ENCODE measurements at places on chromosomes 16 and 17. TPM values are rescaled to one million over a fixed set of nuclear protein-coding genes. Genes with fewer than 3 reads are reported as not detected.
A peak's percentile ranks its signal among the peaks of the same experiment; 100 is the strongest.

GRCh38 chr17:41917679-41918313 lies 955 bp downstream of the ACLY start:
- peak overlapping the region; percentile 98 for H3K4me3 ChIP-seq
- H3K36me3 ChIP-seq: peaks cover 8% of the 10 kb centered on the region
- DNase-seq: peak; percentile 86
- H3K27ac ChIP-seq: peak overlapping the region; percentile 84
- H3K4me1 ChIP-seq: peaks cover 15% of the 10 kb centered on the region
- no peaks in the 10 kb centered on the region for H3K27me3 ChIP-seq

DNA sequence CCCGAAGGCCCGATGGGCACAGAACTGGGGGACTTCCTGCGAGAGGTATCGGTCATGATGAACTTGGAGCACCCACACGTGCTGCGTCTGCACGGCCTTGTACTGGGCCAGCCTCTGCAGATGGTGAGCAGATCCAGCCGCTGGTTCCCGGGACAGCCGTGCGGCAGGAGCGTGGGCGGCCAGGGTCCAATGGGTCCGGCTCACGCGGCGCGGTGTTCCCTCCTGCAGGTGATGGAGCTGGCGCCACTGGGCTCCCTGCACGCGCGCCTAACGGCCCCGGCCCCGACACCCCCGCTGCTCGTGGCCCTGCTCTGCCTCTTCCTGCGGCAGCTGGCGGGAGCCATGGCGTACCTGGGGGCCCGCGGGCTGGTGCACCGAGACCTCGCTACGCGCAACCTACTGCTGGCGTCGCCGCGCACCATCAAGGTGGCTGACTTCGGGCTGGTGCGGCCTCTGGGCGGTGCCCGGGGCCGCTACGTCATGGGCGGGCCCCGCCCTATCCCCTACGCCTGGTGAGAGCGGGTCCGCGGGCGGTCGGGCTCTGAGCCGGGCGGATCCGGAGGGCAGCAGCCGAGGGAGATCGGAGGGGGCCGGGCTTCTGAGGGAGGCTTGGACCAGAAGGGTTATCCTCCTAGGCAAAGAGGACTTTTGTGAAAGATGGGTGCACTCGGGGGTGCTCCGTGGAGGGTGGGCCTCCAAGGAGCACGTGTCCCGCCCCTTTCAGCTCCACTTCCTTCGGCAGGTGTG lies 3.0 kb downstream of the TNK1 start:
- no peak overlapping the region for H3K27ac ChIP-seq
- H3K27me3 ChIP-seq: peaks cover 2% of the 10 kb centered on the region
- H3K4me3 ChIP-seq: peak overlapping the region; percentile 52
- DNase-seq: peak; percentile 60
- H3K4me1 ChIP-seq: peaks cover 24% of the 10 kb centered on the region

DNA sequence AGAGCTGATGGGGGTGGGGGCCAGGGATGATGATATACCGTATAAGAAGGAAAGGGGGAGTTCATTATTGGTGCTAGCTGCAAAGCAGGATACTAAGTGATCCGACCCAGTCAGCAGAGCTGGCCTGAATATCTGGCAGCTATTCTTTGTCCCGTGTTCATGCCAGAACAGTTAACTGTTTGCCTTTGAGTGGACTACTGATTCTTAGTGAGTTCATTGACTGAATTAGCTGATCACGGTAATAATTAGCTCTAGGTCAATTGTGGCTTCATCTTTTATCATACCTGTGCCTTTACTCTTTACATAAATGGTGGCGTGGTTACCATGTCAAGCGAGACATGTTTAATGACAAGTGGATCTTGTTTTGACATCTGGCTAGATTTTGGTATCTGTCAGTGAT lies 5.3 kb downstream of the KPNB1 start:
- no peak overlapping the region for H3K4me3 ChIP-seq
- H3K27me3 ChIP-seq: no peaks in the 10 kb centered on the region
- peaks cover 37% of the 10 kb centered on the region for H3K4me1 ChIP-seq
- peaks cover 20% of the 10 kb centered on the region for H3K36me3 ChIP-seq

- no peaks in the 10 kb centered on the region for H3K27me3 ChIP-seq
- H3K4me3 ChIP-seq: peak overlapping the region; percentile 76
- peak; percentile 99 for DNase-seq
- H3K27ac ChIP-seq: peak overlapping the region; percentile 98
- peaks cover 40% of the 10 kb centered on the region for H3K4me1 ChIP-seq
- H3K36me3 ChIP-seq: no peaks in the 10 kb centered on the region
Observed at GRCh38 chr17:46193626-46194392, 580 bp upstream of the KANSL1 start.

DNA sequence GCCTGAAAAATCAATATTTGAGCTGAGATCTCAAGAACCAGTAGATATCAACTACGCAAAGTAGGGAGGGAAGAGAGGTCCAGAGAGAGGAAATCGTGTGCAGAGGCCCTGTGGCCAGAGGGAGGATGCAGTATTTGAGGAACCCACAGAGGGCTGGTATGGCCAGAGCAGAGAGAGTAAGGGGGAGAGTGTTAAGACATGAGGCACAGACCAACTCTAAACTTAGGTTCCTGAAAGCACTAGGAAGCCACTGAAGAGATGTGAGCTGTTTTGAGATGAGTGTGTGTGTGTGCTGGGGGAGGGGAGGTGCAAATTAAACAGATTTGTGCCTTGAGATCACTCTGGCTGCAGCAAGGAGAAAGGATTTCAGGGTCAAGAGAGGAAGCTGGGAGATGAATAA lies 10.9 kb downstream of the SLC13A2 start:
- H3K4me1 ChIP-seq: no peaks in the 10 kb centered on the region
- DNase-seq: no peak
- no peaks in the 10 kb centered on the region for H3K36me3 ChIP-seq
- no peaks in the 10 kb centered on the region for H3K27me3 ChIP-seq

DNA sequence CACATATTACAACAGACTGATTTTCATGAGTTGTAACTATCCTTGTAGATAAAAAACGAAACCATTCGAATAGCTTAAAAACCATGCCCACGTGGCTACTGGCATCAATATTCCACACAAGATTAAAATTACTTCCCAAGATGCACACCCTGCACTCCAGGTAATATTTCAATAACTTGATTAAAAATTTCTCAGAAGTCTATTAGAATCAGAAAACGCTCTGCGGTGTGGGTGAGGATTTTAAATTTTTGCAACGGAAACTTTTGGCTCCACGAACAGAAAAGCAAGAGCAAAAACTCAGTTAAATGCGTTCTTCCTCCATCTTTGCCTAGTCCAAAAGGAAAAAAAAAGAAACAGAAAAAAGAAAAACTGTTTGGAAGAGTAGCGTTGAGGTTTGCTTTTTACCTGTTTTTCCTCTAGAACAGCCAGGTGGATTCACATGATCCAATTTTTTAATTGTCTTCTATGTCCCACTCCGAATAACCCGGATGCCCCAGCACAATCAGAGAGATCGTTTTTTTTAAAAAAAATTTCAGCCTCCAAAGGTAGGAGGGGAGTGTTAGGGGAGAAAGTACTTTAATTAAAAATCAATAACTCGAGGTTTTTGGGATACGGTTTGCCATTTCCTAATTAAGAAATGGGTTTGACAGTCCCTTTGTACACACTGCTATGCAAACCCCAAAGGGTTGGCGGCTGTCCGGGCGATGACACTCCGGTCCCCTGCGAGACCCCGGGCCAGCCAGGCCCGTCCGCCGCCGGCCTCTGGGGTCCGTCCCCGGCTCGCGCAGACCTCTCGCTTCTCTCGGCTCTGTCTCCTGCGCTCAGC lies 708 bp upstream of the NFAT5 start:
- H3K27ac ChIP-seq: peak overlapping the region; percentile 98
- peaks cover 24% of the 10 kb centered on the region for H3K4me1 ChIP-seq
- peaks cover 8% of the 10 kb centered on the region for H3K36me3 ChIP-seq
- no peak for DNase-seq
- peak overlapping the region; percentile 93 for H3K4me3 ChIP-seq
- H3K27me3 ChIP-seq: no peaks in the 10 kb centered on the region

GRCh38 chr17:72422204-72422504 lies 301.3 kb downstream of the SOX9 start:
- H3K36me3 ChIP-seq: no peaks in the 10 kb centered on the region
- H3K4me3 ChIP-seq: no peak overlapping the region
- no peak overlapping the region for H3K27ac ChIP-seq
- H3K27me3 ChIP-seq: no peaks in the 10 kb centered on the region
- peaks cover 5% of the 10 kb centered on the region for H3K4me1 ChIP-seq

DNA sequence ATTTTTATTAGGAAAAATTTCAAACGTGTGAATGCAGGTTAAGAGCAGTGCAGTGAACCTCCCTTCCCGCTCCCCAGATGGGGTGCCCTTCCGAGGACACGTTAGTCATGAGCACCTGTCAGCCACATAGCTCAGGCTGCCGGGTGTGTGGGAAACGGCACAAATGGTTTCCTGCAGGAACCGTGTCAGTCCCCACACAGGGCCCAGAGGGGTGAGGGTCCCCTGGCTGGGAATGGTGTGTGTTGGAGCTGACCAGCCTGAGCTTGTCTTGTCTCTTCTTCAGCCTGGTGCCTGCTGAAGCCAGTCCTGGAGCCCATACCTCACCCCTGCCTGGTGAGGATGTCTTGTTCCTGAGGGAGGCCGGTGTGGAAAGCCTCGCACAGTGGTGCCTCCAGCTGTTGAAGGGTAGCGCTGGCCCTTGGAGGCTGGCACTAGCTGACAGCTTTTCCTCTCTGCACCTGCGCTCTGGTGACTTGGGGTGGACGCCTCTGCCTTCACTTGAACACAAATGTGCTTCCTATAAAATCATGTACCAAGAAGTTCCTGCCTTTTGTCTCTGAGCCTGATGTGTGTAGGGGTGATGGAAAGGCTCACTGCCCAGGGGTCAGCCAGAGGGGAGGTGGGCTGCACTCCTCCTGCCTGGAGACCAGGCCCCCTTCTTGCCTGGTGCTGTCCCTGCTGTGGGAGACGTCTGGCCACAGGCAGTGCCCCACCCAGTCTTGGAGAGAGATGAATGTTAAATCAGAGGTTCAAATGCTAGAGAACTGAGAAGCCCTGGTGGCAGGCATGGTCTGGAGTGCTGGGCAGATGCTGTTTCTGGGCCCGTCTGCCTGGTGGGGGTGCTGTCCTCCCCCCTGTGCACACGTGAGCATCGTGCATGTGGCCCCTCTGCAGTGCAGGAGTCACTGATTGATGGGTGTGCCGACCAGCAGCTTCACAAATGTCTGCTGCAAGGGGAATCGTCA lies 102.6 kb upstream of the ZNF750 start:
- H3K27me3 ChIP-seq: no peaks in the 10 kb centered on the region
- H3K4me3 ChIP-seq: no peak overlapping the region
- no peak overlapping the region for H3K27ac ChIP-seq
- H3K4me1 ChIP-seq: no peaks in the 10 kb centered on the region
- peak; percentile 3 for DNase-seq

DNA sequence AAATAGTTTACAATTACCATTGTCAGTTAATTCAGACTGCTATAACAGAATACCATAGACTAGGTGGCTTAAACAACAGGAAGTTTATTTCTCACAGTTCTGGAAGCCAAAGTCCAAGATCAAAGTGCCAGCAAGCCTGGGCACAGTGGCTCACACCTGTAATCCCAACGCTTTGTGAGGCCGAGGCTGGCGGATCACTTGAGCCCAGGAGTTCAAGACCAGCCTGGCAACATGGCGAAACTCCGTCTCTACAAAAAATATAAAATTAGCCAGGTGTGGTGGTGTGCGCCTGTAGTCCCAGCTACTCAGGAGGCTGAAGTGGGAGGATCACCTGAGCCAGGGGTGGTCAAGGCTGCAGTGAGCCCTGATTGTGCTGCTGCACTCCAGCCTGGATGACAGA lies 71.3 kb upstream of the TBX2 start:
- H3K36me3 ChIP-seq: no peaks in the 10 kb centered on the region
- H3K27ac ChIP-seq: no peak overlapping the region
- H3K4me1 ChIP-seq: no peaks in the 10 kb centered on the region
- no peaks in the 10 kb centered on the region for H3K27me3 ChIP-seq

GRCh38 chr16:19974607-19975006 lies 90.0 kb upstream of the GPRC5B start:
- no peaks in the 10 kb centered on the region for H3K27me3 ChIP-seq
- DNase-seq: no peak
- no peaks in the 10 kb centered on the region for H3K4me1 ChIP-seq
- H3K27ac ChIP-seq: no peak overlapping the region

DNA sequence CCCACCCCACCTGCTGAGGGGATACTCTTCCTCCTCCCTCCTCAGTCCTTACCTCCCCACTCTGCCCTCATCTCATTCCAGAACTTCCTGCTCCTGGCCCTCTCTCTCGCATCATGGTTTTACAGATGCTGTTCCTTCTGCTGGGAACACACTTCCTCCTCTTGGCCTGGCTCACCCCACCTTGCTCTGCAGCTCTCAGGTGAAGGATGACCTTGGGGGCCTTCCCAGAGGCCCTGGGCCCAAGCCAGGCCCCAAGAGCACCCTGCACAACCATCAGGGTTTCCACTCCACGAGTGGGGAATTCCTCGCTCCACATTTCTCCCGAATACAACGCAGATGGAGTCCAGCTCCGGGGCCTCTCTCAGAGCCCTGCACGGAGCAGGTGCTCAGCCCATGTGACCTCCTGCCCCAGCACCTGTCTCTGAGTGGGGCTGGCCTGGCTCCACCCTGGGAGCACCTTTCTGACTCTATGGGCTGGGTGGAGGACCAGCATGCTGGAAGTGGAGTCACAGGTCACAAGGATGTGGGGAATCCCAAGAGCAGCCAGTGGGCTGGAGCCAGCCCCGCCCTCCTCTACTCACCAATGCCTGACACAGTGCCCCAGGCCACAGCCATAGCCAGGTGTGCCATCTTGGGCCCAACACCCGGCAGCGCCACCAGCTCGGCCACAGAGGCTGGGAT lies 4.5 kb downstream of the NTHL1 start:
- DNase-seq: no peak
- H3K36me3 ChIP-seq: no peaks in the 10 kb centered on the region
- H3K4me3 ChIP-seq: peak overlapping the region; percentile 1
- H3K4me1 ChIP-seq: peaks cover 30% of the 10 kb centered on the region
- peak overlapping the region; percentile 4 for H3K27ac ChIP-seq
- no peaks in the 10 kb centered on the region for H3K27me3 ChIP-seq

DNA sequence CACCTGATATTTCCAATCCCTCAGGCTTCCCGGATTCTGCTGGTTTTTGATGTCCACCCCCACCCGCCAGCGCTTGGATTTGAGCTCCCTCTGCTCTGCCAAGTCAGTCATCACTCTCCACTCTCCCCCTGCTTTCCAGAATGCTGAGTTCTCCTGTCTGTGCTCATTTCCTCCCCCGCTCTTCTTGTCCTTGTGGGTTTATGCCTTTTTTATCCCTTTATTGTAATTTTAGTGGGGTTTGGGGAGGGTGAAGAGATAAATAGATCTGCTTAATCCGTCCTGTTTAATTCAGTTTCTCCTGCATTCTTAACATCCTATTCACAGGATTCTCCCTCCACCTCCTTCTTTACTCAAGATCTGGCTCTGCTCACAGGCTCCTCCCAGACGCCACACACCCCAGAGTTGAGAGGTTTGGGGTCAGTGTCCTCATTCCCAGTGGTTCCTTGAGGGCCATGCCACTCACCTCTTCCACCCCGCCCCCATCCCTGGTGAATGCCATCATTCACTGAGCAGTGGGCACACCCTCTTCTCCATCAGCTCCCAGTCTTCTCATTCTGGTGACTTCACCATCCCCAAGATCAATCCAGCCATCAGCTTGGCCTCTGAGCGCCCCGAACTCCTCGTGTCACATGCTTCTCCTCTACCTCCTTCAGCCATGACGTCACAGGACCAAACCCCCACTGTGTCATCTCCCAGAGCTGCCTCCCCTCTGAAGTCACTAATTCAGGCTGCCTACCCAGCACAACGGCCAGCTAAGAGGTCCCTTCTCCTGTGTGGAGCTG lies 15.1 kb upstream of the GUCY2D start:
- no peaks in the 10 kb centered on the region for H3K36me3 ChIP-seq
- no peaks in the 10 kb centered on the region for H3K4me1 ChIP-seq
- H3K4me3 ChIP-seq: no peak overlapping the region

GRCh38 chr16:26830428-26831127 lies 236.1 kb upstream of the C16orf82 start:
- no peaks in the 10 kb centered on the region for H3K4me1 ChIP-seq
- DNase-seq: no peak
- H3K27ac ChIP-seq: no peak overlapping the region
- no peak overlapping the region for H3K4me3 ChIP-seq
- no peaks in the 10 kb centered on the region for H3K27me3 ChIP-seq

Gene TSPAN10
- polyA plus RNA-seq: 0.09 TPM

Gene VPS4A
- 76.2 TPM for polyA plus RNA-seq

Gene KRTAP3-2
- polyA plus RNA-seq: not detected

Gene GNAO1
- polyA plus RNA-seq: 0.35 TPM
